Fibroblast of skin of left quadriceps (primary cell): ENCODE measurements at places on chromosomes 2 and 18.

DNA sequence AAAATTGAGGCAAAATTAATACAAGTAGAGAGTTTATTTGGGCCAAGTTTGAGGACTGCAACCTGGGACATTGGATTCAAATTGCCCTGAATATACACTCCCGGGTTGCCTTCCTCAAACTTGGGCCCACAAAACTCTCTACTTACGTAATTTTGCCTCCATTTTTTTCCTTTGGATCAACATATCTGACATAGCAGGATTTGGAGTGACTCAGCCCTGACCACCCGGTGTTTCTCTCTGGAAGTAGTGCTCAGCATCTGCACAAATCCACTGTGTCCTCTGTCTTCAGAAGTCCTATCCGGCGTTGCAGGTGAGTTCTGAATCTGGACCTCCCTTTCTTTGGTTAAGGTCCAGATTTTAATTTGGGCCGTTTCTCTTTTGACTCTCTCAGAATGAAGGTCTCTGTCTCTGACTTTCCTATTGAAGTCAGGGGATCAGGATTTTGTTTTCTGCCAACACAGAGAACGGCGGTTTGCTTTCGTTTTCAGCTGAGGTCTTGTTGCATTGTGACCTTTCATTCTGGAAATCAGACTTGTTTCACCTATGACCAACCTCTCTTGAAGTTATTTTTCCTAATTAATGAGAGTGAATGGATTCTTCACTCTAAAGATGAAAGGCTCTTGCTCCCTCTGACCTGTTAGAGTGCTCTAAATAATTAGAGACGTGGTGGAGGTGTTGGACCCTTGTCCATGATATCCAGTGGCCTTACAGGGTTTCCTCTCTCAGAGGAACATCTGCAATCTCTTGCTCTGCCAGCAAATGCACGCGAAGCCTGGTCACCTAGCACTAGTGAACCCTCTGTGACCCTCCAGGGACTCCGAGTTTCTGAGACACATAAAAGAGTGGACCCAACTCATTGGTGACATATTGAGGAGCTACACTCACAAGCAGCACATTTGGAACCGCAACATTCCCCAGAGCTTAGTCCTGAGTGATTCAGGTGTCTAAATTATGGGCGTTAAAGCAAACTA, 13.6 kb downstream of the TCF23 start:
- DNase-seq, result no peak

GRCh38 chr2:22487036-22487435, 897.9 kb upstream of the KLHL29 start:
- DNase-seq, result no peak

GRCh38 chr18:12376754-12377555, at the start of gene AFG3L2:
Gene AFG3L2, minus strand, starts transcription at chr18:12377227. Its CDS starts 145 bp downstream, at chr18:12377082.
- DNase-seq, result peak; percentile 98

- DNase-seq, result no peak
These were observed 86.5 kb downstream of the LRP2 start for GRCh38 chr2:169275696-169276444.

- no peak for DNase-seq
These were observed 33.1 kb downstream of the RAMP1 start for GRCh38 chr2:237892478-237892877.

DNA sequence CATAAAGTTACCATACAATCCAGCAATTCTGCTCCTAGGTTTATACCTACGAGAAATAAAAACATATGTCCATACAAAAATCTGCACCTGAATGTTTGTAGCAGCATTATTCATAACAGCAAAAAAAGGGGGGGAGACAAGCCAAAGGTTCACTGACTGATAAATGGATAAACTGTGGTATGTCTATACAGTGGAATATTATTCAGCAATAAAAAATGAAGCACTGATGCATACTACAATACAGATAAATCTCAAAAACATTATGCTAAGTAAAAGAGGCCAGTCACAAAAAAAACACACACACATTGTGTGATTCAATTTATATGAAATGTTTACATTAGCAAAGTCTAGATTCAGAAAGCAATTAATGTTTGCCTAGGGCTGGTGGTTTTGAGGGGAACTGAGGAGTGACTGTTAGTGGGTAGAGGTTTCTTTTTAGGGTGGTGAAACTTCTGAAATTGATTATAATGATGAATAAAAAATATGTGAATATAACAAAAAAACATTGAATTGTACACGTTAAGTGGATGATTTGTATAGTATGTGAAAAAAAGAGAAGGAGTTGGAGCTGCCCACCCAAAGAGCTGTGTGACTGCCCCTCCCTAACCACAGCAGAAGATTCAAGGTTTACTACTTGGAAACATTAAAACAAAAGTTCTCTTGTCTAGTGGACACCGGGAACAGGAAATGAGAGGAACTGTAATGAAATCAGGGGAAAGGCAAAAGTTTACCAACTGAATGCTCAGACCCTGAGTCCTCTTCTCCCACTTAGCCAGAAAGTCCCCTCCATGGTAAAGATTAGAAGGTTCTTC, 13.4 kb downstream of the COLEC12 start:
- DNase-seq, result no peak

DNA sequence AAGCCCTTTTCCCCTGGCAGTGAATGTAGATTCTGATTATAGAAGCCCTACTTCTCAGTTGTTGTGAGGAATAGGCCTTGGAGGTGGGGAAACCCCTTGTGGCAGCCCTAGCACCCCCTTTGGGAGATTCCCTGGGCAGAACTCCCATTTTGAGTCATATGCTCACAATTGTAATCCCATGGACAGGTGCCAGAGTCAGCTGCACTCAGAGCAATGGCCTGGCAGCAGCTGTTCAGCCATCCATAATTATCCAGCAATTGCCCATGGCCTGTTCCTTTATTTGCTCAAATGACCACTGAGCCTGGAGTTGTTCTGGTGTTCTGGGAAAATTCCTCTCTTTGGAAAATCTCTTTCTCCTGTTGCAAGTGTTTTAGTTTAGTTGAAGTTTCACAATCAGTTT, 71.7 kb downstream of the PTRHD1 start:
- peak; percentile 21 for DNase-seq

- DNase-seq, result no peak
These were observed 354.5 kb downstream of the PID1 start for GRCh38 chr2:228916416-228917090.

- DNase-seq, result peak; percentile 21
These were observed 86.6 kb downstream of the TMEM182 start for GRCh38 chr2:102848366-102848839.

DNA sequence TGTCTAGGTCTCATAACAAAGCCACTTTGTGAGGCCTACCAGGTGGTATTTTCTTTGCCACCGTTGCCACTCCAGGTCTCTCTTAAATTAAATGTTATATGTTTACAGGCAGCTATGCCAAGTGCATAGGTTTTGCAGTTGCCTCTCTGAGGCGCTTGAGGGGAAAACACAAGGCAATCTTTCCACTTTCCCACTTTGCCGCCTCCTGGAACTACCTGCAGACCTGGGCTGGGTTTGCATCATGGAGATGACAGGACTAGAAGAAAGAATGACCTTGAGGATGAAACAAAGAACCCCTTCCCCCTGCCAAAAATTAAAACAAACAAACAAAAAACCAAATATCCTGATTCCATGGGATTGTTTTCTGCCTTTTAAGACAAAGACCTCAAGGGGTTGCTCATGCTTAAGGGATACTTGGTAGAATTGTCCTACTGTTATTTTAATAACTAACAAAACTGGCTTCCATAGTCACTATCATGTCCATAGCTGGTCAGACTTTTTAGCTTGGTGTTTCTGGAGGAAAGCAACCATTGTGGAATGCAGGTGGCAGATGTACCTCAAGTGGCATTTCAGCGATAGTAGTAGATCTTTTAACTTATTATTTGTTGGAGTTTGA, 159.9 kb downstream of the PRPF40A start:
- DNase-seq, result no peak

- DNase-seq, result no peak
These were observed 128.1 kb upstream of the MYCN start for GRCh38 chr2:15812187-15812780.

GRCh38 chr2:177178797-177179196, 33.8 kb upstream of the HNRNPA3 start:
- no peak for DNase-seq

DNA sequence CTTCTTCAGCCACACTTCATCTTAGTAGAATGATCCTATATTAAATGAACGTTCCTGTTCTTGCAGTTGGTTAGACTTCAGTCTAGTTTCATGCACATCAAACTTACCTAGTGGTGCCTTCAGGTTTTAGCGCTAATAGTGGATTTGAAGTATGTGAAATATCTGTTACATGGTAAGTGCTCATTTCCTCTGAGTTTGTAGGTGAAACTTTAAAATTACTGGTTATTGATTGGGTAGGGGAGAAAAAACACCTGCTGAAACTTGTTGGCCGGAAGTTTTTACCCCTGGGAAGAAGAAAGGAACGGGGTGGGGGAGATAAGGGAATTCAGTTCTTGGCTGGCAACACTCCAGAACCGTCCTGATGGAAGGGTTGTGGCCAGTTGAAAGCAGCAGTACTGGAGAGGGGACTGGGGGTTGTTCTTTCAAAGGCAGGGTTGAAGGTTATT, 112.8 kb downstream of the SPTBN1 start:
- no peak for DNase-seq

DNA sequence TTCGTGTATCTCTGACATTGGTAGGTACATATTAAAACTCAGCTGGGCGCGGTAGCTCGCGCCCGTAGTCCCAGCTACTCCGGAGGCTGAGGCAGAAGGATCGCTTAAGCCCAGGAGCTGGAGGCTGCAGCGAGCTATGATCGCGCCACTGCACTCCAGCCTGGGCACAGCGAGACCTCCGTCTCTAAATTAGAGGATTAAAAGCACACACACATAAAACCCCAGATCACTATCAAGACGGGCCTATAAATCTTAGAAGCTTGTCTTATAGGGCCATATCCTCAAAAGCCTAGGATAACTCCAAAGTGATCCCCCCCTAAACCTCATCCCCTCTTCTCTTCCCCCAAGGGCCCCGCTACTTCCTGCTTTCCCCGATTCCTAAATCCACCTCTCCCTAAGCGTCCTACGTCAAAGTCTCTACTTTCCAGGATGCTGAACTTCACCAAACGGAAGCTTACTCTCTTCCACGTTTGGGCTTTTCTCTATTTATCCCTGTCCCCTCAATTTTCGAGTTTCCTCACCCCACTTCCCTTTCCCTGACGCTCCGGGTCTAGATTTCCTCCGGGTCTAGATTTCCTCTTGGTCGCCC, 707 bp downstream of the KRCC1 start:
- DNase-seq, result no peak

- no peak for DNase-seq
These were observed 7.7 kb downstream of the RASGRP3 start for GRCh38 chr2:33484042-33484621.

GRCh38 chr18:48882379-48882778, 68.4 kb downstream of the SMAD7 start:
- no peak for DNase-seq

GRCh38 chr18:76405280-76405679, 89.8 kb downstream of the ZNF516 start:
- DNase-seq, result no peak
